Heart right ventricle (tissue), 16 donors: ENCODE measurements at places on chromosomes 6 and 20. TPM values are rescaled to one million over a fixed set of nuclear protein-coding genes. Genes with fewer than 3 reads are reported as not detected.

- no peak for DNase-seq
These were observed 115.4 kb downstream of the OPRM1 start for GRCh38 chr6:154154389-154154967.

- no peak for DNase-seq
These were observed 514.3 kb upstream of the ID4 start for GRCh38 chr6:19322691-19323485.

DNA sequence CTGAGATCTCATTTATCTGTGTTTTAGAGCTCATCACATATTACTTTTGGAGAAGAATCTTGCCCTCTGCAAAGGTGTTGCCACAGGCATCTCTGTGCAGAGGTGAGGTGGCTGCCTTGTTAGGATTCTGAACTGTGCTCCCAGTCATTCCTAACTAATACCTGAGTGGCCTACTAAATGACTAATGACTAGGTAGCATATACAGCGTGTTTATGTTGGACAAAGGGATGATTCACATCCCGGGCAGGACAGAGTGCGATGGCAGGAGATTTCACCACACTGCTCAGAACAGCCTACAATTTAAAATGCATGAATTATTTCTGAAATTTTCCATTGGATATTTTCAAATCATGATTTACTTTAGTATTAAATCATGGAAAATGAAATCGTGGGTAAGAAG, 23.1 kb upstream of the CGA start:
- DNase-seq, result no peak

- no peak for DNase-seq
These were observed 67.1 kb upstream of the ZMYND8 start for GRCh38 chr20:47423586-47423985.

GRCh38 chr6:163580311-163581030, 166.0 kb downstream of the QKI start:
- DNase-seq, result no peak

The IRF4 gene
- 0.15 TPM for polyA plus RNA-seq

DNA sequence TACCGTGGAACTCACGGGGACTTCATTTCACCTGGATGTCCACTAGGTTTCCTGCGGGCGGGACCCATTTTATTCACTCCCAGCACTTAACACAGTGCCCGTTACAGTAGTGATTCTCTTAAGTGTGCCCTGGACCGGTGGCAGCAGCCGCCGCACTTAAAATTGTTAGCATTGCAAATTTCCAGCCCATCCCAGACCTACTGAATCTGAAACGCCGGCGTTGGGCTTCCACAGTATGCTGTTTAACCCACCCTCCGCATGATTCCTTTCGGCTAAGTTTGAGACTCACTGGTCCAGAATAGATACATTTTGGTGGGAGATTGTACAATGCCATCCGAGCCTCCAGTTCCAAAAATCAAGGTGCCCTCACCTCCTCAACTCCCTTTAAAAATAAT, 967 bp downstream of the SMPDL3A start:
- DNase-seq, result no peak

DNA sequence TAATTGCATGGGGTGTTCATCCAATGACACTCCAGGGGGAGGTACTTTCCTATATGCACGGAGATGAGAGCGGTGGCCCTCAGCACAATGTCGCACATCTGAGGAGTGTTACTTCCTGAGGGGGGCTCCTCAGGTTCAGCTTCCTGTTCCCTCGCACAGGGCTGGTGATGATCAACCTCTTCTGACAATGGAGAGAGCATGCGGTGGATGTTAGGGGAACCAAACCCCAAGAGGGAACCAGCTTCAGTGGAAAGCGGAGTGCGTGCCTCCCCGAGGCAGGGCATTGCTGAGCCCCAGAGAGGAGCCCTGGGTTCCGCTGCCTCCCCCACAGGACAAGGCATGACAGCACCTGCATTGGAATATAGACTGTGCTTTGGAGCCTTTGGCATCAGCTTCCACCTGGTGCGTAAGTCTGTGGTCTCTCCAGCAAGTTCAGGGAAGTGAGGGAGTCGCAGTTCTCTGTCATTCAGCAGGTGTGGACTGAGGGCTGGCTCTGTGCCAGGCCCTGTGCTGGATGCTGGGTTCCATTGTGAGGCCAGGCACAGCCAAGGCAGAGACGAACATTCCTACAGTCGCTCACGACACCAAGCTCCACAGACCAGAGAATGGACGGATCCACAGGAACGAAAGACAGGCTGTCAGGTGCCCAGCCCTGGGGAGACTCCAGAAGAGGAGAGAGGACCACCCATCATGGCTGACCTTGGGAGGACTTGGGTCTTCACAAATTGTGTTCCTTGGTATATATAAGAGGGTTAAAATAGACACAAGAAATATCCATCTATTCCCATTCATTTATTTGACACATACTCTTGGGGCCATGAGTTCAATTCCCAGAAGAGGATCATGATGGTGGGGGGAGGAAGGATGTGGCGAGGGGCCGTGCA, 3.9 kb upstream of the ZNF831 start:
- DNase-seq, result no peak

DNA sequence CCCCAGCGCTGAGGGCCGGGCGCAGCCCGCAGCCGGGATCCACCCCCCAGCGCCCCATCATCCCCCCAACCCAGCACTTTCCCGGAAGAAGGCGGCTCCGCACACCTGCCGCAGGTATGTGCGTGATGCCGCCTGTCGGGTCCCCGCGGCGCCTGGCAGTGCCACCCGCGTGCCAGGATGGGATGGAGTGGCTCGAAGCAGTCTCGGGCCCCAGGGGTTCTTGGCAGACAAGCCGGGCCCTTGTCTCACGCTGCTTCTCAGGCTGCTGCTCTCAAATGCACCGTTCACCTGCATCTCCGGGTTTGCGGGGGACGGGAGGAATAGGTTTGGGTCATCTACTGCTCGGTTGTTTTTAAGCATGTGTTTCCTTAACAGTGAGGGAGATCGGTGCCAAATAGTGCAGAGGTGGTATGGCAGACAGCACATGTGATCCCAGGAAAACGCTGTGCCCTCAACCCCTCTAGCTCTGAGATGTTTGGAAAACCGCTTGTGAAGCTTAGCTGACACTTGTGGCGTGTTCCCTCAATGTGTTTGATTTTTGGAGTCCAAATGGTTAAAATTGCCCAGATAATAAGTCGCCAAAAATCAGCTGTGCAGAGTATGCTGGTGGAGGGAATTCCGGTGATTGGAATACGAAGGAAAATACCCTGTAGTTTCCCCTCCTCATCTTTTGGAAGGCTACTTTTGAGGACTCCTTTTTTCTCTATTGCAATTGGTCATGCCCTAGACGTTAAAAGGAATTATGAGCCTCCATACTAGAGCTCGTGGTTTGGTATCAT, 926 bp downstream of the MYLIP start:
- peak; percentile 26 for DNase-seq

The CLVS2 gene
- polyA plus RNA-seq, result not detected

The C20orf144 gene
- polyA plus RNA-seq, result not detected

DNA sequence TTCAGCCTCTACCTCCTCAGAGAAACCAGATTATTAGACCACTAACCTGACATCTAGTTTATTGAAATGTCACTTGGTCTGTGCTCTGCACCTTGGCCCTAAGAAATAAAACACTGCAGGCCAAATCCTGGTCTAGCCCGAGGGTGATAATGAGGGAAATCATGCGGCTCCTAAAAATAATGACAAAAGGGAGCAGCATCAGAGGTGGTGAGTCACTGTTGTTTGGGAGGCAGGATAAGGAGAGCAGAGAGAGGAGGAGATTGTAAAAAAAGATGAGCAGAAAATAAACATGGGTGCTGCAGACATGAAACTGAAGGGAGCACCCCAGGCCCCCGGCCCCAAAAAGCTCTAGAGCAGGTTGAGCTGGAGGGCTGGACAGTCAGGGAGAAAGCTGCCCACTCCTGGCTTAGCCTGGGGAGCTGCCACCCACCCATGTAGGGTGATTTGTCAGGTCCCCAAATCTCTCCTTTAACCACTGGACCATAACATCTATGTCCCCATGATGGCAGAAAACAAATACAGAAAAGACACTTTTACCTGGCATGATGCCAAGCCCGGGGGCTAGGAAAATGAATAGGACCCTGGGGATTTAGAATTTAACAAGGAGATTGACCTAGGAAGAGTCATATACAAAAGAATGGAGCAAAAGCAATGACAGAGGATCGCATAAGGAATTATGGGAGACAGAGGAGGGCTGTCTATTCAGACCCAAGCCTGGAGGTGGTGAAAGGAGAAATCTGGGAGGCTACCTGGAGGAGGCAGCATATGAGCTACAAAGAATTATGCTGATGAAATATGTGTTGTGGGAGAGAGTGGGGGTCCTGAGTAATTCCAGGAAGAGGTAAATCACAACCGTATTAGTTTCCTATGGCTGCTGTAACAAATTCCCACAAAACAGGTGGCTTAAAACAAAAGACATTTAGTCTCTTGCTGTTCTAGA, 103.7 kb downstream of the SNAP25 start:
- no peak for DNase-seq

DNA sequence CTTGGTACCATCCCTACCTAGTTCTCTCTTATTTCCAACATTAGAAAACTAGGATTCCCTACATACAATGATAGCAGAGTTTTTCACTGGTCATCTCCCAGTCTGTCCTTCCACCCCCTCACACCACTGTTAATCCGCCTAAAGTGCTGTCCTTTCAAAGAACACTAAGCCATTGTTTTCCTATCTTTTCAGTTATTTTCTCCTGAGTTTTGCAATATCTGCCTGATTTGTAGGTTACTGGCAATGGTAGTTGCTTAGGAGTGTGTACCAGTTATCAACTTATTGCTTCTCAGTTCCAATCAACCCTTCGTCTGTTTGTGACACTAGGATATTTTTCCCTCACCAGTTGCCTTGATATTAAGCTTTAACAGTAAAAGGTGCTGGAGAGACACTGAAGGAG, 135.0 kb downstream of the EPM2A start:
- no peak for DNase-seq

DNA sequence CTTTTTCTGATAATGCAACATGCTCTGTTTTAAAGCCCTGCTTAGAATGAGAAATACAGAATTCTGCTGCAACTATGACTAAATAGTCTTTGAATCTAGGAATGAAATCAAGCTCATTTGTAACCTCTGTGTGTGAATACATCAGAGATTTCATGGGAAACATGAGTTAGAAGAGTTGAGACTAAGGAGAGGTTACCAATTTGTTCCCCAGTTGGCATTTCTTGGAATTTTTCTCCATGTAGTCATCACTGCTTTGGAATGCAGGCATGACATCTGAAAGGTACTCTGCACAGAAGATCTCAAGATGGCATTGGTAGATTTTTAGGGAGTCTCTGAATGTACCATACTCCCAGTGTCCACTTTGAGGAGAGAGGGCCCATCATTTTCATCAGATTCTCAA, 237.2 kb downstream of the TFAP2A start:
- no peak for DNase-seq

The PM20D2 gene
- 6.3 TPM for polyA plus RNA-seq

DNA sequence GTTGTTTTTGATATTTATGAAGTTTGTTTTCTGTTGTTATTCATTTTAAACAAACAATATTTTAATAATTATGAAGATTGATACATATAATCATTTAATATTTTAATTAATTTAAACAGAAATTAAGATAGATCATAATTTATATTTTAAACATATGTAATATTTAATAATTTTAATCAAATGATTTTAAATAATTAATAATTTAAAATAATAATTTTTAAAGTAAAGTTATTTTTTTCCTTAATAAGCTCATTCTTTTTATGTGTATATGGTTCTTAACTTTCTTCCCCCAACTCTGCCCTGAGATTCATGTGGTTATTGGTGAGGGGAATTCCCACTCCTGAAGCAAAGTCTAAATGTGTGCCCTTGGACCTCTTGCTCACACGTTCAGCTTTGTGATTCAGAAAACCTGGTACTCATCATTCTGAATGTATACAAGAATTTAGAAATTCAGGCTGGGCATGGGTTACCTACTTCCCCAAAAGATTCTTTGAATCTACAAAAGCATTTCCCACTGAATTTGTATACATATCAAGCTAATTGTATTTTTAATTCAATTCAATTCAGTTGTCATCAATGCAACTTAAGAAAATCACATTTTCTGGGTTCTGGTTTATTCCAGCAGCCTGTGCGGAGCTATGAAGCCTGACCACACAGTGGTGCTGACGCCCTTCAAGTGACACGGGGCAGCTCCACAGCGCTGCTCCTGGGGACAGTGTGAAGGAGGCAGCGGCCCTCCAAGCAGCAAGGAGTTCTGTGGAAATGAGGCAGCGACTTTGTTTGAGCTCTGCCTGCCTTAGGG, 168.9 kb upstream of the UST start:
- DNase-seq, result peak; percentile 61

- no peak for DNase-seq
These were observed 626 bp downstream of the STX7 start for GRCh38 chr6:132512342-132512637.

The RBPJL gene
- not detected for polyA plus RNA-seq
